ENCODE measurements at places on chromosomes 1 and 21. TPM values are rescaled to one million over a fixed set of nuclear protein-coding genes. Genes with fewer than 3 reads are reported as not detected.
A peak's percentile ranks its signal among the peaks of the same experiment; 100 is the strongest.

- peak; percentile 58 for DNase-seq
These were observed 35.4 kb downstream of the PTPRU start for GRCh38 chr1:29271724-29272123.

DNA sequence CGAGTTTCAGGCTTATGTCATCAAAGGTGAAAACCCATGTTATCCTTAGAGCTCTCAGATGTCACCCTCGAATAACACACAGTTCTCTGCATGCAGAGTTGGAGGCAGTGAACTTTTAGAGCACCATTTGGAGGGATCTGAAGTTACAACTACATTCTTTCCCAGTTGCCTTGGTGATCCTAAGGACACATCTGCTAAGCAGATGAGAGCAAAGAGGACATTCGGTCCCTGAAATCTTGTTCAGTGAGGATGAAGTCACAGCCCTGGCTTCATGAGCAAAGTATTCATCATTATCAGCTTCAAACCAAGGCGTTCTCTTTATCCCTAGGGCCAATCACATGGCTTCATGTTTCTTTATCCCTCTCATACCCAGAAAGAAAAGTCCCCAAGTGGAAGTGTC lies 23.1 kb upstream of the MCOLN2 start:
- DNase-seq, result no peak

- no peak for DNase-seq
These were observed 48.5 kb upstream of the LIN9 start for GRCh38 chr1:226357416-226357815.

- DNase-seq, result peak; percentile 78
These were observed 13.8 kb upstream of the NASP start for GRCh38 chr1:45569962-45570581.

DNA sequence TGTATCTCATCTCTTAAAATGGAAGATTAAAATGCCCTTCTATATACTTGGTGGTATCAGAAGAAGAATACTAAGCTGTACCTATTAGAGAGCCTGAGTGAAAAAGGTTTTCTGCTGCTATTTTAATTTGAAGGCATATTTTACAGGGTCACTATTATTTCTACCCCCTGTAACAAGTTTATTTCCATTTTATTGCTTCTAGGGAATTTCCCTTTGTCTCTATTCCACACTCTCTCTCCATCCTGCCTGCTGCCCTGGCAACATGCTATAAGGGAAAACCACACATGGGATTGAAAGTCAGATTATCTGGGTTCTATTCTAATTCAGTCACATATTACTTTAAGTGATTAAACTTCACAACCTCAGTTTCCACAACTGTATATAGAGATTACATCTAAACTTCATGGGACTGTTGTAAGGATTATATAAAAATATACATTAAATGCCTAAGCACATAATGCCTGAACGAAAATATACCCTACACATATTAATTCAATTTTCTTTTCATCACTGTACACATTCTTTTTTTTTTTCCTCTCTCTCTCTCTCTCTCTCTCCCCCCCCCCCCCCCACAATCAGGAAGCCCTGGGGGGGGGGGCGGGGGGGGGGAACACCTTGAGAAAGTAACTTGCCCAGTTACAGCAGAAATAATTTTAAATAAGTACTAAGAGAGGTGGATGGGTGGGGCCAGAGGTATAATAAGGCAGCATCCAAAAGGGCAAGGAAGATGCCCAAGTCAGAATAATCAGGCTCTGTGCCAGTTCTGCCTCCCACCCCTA lies 51.5 kb downstream of the LUZP1 start:
- no peak for DNase-seq

KLHL12 gene
- 21.6 TPM for total RNA-seq

DNA sequence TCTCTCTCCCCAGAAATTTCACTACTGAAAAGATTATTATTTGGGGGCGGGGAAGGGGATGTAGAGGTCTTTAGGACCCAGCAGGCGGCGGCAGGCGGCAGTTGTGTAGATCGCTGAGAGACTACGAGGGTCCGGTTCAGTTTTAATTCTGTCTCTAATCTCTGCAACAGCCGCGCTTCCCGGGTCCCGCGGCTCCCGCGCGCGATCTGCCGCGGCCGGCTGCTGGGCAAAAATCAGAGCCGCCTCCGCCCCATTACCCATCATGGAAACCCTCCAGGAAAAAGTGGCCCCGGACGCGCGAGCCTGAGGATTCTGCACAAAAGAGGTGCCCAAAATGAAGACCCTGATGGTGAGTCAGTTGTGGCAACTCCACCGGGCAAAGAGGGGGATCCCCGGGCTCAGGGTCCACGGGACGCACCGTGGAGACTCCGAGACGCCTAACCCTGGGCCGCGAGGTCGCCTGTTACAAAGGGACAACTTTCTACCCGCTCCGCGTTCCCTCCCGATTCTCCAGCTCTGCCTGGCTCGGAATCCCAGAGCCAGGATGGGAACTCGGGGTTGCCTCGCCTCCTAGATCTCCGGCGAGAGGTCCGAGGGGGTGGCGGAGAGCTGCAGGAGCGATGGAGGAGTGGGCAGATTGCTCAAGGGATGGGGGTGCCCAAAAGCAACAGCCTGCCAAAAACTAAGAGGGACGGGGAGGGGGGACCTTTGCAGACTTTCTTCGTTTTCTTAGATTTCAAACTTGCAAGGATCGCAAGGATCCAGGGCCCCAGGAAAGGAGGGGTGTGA lies at the start of gene ST6GALNAC5:
ST6GALNAC5 (plus strand) TSS at position 139 of the 789 bp plus-strand sequence.
- no peak for DNase-seq

- no peak for DNase-seq
These were observed 29.1 kb upstream of the BCAR3 start for GRCh38 chr1:93710499-93711453.

DNA sequence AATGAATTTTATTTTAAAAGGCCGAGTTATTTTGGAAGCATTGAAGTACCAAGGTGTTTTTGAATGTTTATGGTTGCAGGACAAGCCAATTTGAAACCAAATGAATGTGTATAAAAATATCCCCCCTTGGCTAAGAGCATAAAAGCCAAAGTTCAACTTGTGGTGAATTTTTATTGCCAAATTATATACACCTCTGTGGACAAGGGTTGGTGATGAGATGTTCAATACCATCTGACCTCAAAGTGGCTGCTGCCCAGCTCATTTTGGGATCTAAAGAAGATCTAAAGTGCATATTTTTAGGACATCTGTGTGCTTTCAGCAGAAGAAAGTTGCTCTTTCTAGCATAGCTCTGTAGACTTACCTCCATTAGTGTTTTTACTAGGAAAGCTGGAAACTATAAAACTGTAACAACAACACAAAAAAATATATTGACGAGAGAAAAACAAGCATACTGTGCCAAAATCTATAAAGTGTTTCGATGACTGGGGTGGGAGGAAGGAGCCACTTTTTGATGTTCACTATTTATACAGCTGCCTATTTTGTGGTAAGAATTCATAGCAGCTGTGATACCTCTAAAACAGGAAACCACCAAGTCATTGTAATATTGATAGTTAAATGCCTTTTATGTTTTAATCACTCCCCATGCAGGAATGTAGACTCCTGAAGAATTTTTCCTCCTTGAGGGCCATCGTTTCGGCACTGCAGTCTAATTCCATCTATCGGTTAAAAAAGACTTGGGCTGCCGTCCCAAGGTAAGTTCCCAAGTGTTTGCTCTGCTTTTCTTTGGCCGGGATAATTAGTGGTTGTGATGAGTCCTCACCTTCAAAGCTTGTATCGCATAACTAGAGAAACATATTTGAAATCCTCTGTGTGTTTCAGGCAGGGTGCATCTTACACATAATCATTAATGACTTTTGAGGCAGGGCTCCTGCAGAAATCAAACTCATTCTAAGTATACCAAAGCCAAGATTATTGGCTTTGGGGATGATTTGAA lies 83.2 kb downstream of the RGL1 start:
- DNase-seq, result no peak

DNA sequence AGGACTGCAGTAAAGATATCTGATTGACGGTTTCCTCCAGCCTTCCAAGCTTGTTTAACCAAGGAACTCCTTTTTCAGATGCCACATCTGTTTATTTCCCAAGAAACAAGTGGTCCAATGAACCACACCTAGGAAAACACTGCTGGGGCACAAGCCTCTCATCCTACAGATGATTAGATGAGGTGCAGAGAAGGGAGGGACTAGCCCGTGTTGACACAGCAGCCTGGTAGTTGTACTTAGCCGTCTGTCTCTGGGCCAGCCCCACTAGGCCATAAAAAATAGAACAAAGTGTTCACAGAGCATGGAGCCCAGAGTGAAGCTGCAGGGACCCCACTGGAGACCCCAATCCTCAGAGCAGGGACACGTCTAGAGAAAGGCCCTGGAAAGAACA lies 32.1 kb downstream of the LRP8 start:
- no peak for DNase-seq

GBP3 gene
- 22.3 TPM for total RNA-seq

F5 gene
- not detected for total RNA-seq

GRCh38 chr1:162921311-162921710 lies 60.3 kb upstream of the CCDC190 start:
- no peak for DNase-seq
